Small intestine (tissue), 16 donors: ENCODE measurements at places on chromosomes 13 and 19. TPM values are rescaled to one million over a fixed set of nuclear protein-coding genes. Genes with fewer than 3 reads are reported as not detected.

Gene SPACA7
- not detected for polyA plus RNA-seq

Gene NFIC
- polyA plus RNA-seq = 4.5 TPM

Gene RFPL4AL1
- polyA plus RNA-seq = not detected

Gene KLK2
- not detected for polyA plus RNA-seq

Gene LAIR1
- 2.2 TPM for polyA plus RNA-seq

Gene PNMA8B
- polyA plus RNA-seq = 1.3 TPM

Gene POU2F2
- polyA plus RNA-seq = 2.1 TPM

Gene ZSCAN22
- polyA plus RNA-seq = 0.97 TPM
